HL-60 (cell line): ENCODE measurements at places on chromosomes 1 and 21.

DNA sequence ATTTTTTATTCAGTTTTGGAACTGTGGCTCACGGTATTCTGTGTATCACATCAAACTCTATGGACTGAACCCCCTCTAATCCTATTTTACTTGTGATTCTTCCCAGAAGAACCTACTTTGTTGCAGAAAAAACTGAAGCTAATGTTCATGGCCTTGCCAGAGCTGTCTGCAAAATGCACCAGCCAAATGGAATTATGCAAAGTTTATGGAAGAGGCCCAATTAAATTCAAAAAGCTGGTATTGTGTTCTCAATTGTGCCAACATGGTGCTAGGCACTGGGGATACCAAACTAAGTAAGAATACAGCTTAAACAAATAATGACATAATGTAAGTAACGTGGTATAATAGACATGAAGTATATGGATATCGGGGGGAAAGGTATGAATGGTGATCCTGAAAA is 273.8 kb upstream of the DUSP10 start:
- DNase-seq = no peak

GRCh38 chr1:92934395-92935378 is 26.6 kb downstream of the DIPK1A start:
- no peak for DNase-seq

GRCh38 chr1:225941187-225941941 is at the start of gene LEFTY2:
Gene LEFTY2, minus strand, starts transcription at chr1:225941220. Its CDS starts 80 bp downstream, at chr1:225941140.
- DNase-seq = no peak

- DNase-seq = no peak
Measured at GRCh38 chr1:239731082-239731748, 344.8 kb downstream of the CHRM3 start.

GRCh38 chr1:13661539-13661938 is 38.4 kb upstream of the PRDM2 start:
- no peak for DNase-seq
